ENCODE measurements at places on chromosomes 12 and 14.

DNA sequence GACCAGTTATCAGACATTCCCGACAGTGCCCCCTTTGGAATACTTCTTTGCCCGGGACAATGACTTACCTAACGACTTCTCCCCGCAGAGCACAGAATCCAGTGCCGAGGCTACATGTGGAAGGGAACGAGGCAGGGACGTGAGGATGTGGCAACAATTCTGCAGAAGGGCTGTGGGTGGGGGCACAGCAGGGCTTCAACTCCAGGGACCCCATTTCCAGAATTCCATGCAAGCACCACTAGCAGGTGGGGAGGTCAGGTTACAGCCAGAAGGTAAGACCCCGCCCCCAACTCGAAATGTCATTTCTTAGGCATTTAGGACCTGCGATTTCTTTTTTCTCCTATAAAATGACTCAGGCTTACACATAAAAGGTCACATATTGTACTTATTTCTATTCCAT, 207.9 kb downstream of the TMEM132C start:
- no peak for DNase-seq

DNA sequence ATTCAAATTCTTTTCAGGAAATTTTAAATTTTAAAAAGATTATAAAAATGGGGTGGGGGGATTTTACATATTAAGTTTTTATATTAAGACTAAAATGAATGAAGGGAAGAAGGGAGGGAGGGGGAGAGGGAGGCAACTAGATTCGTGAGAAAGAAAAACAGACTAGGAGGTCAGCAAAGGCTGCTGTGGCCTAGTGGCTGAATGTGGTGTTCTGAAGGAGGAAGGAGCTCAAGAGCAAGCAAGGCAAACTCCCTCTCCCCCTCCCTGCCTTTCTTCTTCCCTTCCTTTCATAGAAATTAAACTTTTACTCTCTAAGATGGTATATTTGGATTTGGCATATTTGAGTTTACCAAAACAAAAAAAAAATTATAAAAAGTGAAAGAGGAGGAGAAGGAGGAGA, 18.1 kb downstream of the DYRK2 start:
- DNase-seq, result no peak

DNA sequence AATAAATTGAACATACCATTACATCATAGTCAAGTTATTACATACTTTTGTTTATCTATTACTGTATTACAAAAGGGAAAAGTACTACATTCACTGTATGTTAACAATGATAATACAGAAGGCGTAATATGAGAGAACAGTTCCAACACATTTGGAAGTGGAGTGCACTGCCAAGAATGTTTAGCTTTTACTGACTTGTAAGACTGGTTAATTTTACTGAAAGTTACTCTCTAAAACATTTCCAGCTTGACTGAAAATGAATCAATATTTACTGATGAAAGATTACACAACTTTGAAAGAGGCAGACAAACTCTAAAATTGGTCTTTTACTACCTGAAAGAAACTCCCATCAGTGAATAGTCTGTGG, 728.5 kb downstream of the FSCB start:
- DNase-seq, result no peak

DNA sequence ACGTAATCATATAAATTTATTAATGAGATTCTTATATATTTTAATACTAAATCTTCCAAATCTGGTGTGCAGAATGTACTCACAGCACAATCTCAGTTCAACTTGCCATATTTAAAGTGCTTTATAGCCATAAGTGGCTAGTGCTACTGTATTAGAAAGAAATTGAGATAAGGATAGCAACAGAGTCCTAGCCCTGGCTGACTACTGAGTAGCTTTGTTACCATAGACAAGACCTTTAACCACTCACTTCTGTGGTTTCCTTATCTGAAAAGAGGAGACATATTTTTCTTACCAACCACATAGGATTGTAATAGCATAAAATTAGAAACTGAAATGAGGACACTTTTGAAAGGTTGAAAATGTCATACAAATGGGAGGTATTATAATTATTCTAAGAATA, 2.0 kb upstream of the CHURC1 start:
- no peak for DNase-seq

GRCh38 chr12:48388938-48389337, 38.2 kb upstream of the ZNF641 start:
- no peak for DNase-seq

- DNase-seq, result no peak
Observed at GRCh38 chr14:51860825-51861499, 550 bp downstream of the GNG2 start.

DNA sequence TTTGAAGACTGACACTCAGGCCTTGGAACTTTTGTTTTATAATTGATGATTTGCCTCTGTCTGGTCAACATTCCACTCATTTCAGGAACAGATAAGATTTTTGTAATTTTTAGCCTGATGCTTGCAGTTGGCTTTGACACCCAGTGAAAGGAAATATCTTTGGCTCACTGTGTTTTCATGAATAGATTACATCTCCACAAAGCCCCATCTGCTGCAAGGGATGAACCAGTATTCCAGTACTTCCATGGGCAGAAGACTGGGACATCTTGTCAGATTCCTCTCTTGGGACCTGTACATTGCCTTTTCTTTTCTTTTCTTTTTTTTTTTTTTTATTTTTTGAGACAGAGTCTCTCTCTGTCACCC, 28.4 kb downstream of the GSG1 start:
- no peak for DNase-seq

GRCh38 chr14:25953532-25954139, 644.2 kb downstream of the NOVA1 start:
- DNase-seq, result no peak

DNA sequence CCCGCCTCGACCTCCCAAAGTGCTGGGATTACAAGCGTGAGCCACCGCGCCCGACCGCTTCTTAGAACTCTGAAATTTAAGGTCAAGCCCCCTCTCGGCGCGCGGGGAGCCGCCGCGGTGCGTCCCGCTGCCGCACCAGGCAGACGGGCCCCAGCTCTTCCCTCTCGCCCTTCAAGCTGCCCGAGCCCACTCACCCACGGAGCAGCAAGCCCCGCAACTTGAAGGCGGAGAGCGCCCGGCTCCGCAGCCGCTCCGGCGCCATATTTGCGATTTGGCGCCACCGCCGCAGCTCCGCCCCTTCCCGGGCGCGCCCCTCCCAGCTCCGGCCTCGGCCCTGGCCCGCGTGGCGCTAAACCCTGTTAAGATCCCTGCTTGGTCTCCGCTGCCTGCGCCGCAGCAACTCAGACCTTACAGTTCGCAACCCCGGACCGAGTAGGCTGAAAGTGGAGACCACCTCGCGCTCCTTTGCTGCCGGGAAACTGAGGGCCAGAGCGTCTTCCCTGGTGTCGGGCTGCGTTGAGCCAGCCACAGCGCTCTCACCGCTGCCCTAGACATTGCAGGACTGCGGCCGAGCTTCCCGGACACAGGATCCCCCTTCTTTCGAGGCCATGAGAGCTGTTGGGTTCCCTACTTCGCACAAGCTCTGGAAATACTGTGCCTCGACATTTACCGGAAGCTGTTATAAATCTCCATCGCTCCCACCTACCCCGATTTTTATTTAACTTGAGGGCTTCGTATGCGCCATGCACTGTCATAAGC, at the start of gene POLE2:
POLE2 (minus strand) TSS at position 273 of the 759 bp plus-strand sequence; CDS start at position 262, 11 bp downstream.
- peak; percentile 87 for DNase-seq

DNA sequence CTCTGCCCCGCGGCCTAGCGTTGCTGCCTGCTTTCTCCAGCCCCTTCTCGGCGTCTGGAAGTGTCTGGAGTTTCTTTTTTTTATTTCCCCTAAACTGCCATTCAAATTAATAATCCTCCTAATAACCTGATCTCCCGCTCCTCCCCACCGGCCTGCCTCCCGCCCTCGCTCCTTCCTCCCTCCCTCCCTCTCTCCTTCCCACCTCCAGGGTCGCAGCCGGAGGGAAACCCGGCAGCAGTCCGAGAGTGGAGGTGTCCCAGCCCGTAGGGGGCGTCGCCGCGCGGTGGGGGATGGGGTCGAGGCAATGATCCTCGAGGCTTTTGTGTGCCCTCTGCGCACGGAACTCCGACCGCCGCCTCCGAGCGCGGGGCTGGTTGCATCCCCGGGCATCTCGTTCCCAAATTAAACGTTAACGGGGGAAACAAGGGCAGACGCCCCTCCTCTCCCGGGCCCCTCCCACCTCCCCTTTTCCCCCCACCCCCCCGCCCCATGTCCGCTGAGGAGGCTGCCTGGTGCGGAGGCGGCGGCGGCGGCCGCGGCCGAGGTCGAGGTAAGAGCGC, 1.0 kb upstream of the SOCS2 start:
- DNase-seq, result peak; percentile 88

DNA sequence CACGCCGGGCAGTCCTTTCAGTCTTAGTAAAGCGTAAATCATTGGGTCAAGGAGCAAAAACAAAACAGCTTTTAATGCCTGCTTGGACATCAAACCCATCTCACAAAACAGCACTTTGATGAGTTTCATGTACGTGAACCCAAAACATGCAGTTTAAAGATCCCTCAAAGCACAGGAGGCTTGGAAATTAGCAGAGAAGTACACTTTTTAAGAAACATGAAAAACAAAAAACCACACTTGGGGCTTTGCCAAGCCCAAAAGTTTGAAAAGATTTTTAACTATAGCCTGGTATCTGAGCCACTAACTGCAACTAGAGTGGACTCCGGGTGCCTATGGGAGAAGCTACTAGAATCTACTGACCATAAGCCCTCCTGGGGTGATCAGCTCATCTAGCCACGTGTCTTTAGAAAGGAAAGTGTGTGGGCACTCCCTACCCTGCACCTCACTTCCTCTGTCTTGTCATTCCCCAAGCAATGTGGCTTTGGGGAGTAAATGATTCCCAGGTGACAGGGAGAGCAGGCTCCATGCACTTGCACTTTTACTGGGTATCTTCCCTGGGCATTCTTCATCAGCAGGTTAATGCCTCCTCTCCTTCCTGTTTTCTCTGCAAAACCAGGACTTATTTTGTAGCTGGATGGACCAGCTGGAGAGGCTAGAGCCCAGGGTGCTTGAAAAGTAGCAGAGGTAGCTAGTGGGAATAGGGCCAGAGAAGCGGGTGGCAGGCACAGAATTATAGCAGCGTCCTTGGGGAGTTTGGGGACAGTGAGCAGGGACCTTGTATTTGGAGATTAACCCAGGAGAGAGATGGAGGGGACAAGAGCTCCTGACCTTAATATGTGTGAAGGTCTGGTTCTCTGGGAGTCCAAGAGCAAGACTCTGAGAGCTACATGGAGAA, 339.3 kb downstream of the BCL11B start:
- DNase-seq, result no peak

DNA sequence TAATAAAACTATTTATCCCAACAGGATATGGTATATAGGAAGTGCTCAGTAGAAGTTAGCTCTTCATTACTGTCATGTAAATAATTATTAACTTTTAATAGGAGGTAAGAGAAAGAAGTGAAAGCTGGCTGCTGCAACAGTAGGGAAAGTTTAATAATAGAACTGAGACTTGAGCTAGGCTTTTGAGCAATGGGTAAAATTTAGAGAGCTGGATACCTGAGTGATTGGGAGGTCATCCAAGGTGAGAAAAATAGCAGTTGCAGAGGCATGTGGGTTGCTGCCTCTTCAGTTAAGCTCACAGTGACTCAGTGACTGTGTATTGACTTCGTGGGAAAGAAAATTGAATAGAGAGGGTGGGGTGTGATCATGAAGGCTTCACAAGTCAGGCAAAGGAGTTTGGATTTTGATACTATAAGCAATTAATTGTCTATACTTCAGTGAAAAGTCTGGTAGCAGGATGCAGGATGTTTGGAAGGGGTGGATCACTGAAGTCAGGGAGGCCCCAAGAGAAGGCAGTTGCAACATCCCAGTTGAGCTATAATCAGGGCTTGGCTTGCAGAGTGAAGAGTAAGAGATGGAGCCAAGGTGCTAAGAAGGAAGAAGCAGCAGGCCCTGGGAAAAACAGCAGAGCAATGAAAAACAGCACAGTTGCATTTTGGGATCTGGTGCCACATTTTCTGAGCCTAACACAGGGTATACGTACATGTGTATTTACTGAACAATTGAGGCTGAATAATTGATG, 172.0 kb upstream of the FRMD6 start:
- DNase-seq, result no peak

- no peak for DNase-seq
Observed at GRCh38 chr12:52280319-52280795, 5.9 kb downstream of the KRT86 start.

GRCh38 chr12:2682296-2683251, 112.2 kb upstream of the FKBP4 start:
- peak; percentile 64 for DNase-seq

GRCh38 chr14:24241829-24242443, 487 bp downstream of the TINF2 start:
- DNase-seq, result peak; percentile 95

DNA sequence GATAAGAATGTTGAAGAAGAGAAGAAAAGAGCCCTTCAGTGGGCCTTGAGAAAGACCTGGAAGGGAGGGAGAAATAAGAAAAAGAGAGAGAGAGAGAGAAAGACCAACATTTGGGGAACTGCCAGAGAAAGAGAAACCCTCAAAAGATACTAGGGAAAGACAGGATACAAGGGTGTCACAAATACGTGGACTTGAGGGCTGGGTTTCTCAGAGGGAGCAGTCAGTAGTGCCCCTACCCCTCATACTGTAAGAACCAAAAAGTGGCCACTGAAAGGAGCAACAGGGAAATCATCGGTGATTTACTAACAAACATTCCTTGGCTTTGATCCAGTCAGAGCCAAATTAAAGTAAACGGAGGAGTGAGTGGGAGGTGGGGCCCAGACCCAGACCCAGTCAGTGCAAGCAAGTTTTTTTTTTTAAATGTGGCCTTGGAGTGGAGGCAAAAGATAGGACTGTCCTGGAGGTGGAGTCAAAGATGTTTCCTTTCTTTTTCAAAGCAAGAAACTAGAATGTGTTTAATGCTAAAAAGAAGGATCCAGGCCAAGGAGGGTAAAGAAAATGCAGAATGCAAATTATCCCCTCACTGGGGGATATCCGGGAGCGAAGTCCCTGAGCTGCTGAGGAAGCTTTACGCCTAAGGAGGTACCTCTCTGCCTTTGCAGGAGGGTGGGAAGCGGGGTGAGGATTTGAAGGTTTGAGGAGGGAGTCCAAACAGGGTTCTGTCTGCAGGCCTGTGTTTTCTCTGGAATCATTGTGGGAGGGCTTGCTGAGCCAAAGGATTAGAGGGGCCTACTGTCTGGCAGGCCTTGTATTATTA, 143.5 kb upstream of the AMIGO2 start:
- DNase-seq, result peak; percentile 66

GRCh38 chr12:85043829-85044228, 7.7 kb downstream of the LRRIQ1 start:
- DNase-seq, result no peak

DNA sequence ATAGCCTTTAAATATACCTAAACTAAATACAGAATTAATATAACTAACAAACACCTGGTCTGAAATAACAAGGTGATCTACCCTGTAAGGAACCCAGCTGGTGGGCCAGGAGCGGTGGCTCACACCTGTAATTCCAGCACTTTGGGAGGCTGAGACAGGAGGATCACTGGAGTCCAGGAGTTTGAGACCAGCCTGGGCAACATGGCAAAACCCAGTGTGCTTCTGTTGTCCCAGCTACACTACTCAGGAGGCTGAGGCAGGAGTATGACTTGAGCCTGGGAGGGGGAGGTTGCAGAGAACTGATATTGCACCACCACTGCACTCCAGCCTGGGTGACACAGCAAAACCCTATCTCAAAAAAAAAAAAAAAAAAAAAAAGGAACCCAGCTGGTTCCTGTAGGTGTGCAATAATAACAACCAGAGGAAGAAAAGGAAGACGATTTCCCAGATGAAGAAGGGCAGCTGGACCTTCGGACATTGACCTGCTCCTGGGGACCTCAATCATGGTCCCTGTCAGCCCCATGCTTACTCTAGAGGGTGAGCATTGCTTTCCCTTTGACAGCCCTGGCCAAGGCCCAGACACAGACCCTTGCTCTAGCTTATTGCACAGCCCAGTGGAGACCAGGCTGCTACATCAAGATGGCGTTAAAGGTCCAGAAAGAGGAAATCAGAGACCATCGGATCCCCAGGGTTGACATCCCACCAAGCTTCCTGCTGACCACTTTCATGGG, 5.4 kb downstream of the FOS start:
- no peak for DNase-seq
